ENCODE measurements at places on chromosomes 2 and 18. TPM values are rescaled to one million over a fixed set of nuclear protein-coding genes. Genes with fewer than 3 reads are reported as not detected.

The C2orf72 gene
- total RNA-seq, result not detected

The FAM110C gene
- 0.36 TPM for total RNA-seq

- no peak for DNase-seq
These were observed 136.3 kb downstream of the ZNF516 start for GRCh38 chr18:76358774-76359173.

GRCh38 chr2:52594026-52594425, 1173.6 kb upstream of the CHAC2 start:
- DNase-seq, result no peak

DNA sequence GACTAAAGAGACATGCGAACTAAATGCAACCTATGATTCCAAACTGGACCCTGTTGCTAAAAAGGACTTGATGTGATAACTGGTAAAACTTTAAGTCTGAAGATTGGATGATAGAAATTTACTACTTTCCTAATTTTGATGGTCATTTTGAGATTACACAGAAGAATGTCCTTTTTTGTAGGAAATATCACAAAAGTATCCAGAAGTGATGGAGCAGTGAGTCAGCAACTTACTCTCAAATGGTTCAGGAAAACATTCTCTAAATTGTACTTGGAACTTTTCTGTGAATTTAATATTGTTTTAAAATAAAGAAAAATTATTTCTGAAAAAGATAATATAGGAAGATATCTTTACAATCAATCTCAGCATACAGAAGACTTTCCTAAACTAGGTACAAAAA, 19.9 kb downstream of the MBOAT2 start:
- DNase-seq, result no peak

DNA sequence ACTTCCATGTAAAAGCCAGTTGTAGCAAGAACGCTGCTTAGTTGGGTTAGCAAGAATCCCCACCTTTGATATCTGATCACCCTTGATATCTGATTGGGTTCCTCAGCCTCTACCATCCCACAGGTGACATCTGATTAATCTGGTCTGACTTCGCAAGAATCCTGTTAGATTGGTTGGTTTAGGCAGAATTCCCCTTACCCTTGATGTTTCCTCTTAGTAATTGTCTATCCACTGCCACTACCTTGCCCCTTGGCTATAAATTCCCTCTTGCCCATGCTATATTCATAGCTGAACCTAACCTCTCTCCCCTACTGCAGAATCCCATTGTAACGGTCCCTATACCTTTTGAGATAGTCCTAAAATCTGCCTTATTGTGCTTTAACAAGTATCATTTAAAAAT, 33.1 kb downstream of the PRKRA start:
- no peak for DNase-seq

DNA sequence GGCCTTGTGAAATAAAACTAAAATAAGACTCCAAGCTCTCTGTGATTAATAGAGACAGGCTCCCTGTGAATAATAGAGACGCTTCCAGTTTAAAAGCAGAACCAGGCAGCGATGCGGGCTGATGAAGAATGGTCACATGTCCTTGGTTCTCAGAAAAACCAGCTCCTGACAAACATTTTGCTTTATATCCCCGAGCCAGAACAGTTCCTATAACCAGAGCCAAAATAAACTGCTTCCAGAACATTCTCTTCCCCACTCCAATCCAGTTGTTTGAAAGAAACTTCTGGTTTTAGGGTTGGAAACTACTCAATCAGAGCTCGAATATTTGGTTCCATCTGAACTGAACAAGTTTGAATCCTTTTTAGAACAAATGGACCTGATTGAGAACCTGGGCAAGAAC, 213.7 kb downstream of the TSN start:
- no peak for DNase-seq

DNA sequence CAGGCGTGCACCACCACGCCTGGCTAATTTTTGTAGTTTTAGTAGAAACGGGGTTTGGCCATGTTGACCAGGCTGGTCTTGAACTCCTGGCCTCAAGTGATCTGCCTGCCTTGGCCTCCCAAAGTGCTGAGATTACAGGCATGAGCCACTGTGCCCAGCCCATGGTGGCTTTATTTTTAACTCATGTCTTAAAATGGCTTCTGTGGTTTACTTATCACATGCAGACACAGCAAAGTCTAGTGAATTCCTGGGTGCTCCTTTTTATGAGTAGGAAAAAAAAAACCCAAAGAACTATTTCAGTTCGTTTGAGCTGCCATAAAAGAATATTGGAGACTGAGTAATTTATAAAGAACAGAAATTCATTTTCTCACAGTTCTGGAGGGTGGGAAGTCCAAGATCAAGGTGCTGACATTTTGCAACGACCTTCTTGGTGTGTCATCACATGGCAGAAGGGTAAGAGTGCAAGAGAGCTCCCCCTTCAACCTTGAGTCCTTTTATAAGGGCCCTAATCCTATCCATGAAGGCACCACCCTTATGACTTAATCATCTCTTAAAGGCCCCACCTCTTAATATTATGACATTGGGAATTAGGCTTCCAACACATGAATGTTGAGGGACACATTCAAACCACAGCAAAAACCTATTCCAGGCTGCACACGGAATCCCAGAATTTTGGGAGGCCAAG, 12.6 kb upstream of the REL start:
- no peak for DNase-seq
